ENCODE measurements at places on chromosomes 12 and 14. TPM values are rescaled to one million over a fixed set of nuclear protein-coding genes. Genes with fewer than 3 reads are reported as not detected.

The EPS8 gene
- 35.0 TPM for total RNA-seq

The RPL10L gene
- not detected for total RNA-seq

The VRTN gene
- not detected for total RNA-seq

The PPP1R1A gene
- not detected for total RNA-seq

The FOXM1 gene
- total RNA-seq: 16.5 TPM

The PTPRO gene
- not detected for total RNA-seq

The MYF5 gene
- not detected for total RNA-seq

The DMAC2L gene
- total RNA-seq: 5.8 TPM

The HOXC5 gene
- total RNA-seq: not detected

The RNF212B gene
- not detected for total RNA-seq

The MANSC4 gene
- not detected for total RNA-seq

The PCK2 gene
- 9.8 TPM for total RNA-seq

The KRT78 gene
- not detected for total RNA-seq

The NPAS3 gene
- not detected for total RNA-seq

The APOLD1 gene
- total RNA-seq: 3.8 TPM

The TPI1 gene
- 1,374 TPM for total RNA-seq

The SLC24A4 gene
- total RNA-seq: not detected

The TMBIM4 gene
- total RNA-seq: 77.8 TPM

The ANKRD33 gene
- 0.20 TPM for total RNA-seq

The ALX1 gene
- not detected for total RNA-seq

The AHSA1 gene
- total RNA-seq: 102 TPM

The NAV3 gene
- 28.7 TPM for total RNA-seq

The TAS2R31 gene
- total RNA-seq: 3.2 TPM

The KRT71 gene
- not detected for total RNA-seq

The SMARCC2 gene
- 53.2 TPM for total RNA-seq

The ABCD2 gene
- not detected for total RNA-seq

The GPR84 gene
- total RNA-seq: not detected

The PCED1B gene
- total RNA-seq: 0.35 TPM

The CHURC1 gene
- 28.2 TPM for total RNA-seq

The OR10G2 gene
- not detected for total RNA-seq
